Activated CD4-positive, alpha-beta T cell treated with anti-CD3 and anti-CD28 coated beads, Interleukin-2, amount 10 ng/mL, durations not matched to agents 7 days and 5 days (primary cell): ENCODE measurements at places on chromosomes 16 and 17. TPM values are rescaled to one million over a fixed set of nuclear protein-coding genes. Genes with fewer than 3 reads are reported as not detected.

The RRN3 gene
- 27.9 TPM for total RNA-seq

The CNP gene
- 81.2 TPM for total RNA-seq

The ATAD5 gene
- total RNA-seq = 27.1 TPM

The TNP2 gene
- not detected for total RNA-seq

The ENPP7 gene
- not detected for total RNA-seq

The FOXN1 gene
- not detected for total RNA-seq

The CRISPLD2 gene
- 0.27 TPM for total RNA-seq

The TBX6 gene
- 1.2 TPM for total RNA-seq

The KCNG4 gene
- not detected for total RNA-seq

The KRTAP2-3 gene
- not detected for total RNA-seq

The RMI2 gene
- 53.5 TPM for total RNA-seq

The TCAP gene
- total RNA-seq = 2.1 TPM

The MC1R gene
- total RNA-seq = 5.0 TPM

The ARHGAP44 gene
- not detected for total RNA-seq

The PRSS33 gene
- total RNA-seq = not detected
